ENCODE measurements at places on chromosomes 7 and 10.

DNA sequence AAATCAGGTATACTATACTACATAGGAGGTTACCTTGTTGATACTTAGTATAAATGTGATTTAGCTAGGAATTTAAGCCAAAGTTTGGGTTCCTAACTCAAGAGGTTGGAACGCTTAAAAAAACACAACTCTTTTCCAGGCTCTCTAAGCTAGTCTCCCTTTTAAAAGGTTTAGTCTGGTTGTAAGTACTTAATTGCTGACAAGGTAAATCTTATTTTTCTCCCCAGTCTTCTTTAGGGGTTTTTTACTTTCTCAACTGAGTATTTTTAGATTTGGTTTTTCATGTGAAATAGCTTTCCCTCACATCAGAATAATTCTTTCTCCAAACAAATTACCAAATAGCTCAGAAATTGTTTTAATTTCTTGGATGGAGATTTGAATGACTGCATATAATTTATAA, 20.8 kb upstream of the CTTNBP2 start:
- no peak for DNase-seq

DNA sequence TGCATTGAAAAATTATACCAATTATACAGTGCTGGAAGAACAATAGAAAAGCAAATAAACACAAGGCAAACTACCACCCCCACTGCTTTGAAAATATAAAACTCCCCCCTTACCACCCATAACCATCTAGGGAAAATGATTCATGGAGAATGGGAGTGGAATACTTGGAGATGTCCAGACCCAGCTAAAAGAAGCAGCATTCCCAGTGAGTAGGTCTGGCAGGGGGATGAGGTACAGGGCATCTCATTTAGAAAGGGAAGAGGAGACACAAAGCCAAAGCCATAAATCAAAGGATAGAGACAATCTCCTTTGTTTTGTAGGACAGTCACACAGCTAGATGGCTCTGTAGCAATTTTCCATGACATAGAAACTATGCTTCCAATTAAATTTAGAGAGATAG, 36.0 kb upstream of the DGKI start:
- no peak for DNase-seq

DNA sequence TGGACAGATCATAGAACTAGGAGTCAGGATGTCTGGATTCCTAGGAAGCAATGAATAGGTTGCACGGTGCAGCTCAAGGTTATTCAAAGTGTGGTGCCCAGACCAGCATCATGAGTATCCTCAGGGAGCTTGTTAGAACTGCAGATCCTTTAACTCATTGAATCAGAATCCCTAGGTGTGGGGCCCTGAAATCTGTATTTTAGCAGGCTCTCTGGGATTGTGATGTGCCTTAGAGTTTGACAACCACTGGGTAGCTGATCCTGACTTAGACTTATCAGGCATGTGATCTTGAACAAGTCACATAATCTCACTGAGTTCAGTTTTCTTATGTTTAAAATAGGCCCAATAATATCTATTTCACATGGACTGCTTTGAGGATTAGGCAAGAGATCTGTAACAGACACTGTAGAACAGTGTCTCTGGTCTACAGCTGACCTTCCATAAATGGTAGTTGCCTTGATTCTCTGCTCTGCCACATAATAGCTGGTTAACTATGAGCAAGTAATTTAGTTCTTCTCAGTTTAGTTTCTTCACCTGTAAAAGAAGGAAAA, 46.4 kb upstream of the ATRNL1 start:
- no peak for DNase-seq

GRCh38 chr10:31760674-31761081, 168.0 kb downstream of the ARHGAP12 start:
- no peak for DNase-seq
